ENCODE measurements at places on chromosomes 7 and 10.

- DNase-seq: peak; percentile 32
Measured at GRCh38 chr7:123747620-123748141, 1.1 kb downstream of the WASL start.

DNA sequence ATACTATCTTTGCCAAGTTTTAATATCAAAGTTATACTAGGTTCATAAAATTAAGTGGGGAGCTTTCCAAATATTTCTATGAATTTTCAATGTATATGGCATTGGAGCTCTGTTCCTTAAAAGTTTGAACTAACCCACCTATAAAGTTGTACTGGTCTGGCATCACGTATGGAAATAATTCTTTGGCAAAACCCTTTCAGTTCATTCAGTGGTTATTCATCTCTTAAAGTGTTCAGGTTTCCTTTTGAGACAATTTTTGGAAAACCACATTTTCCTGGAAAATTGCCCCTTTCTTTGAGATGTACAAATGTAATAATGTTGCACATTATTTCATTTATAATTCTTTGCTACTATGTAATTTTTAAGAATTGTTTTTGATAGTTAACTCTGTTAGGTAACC lies 62.5 kb upstream of the INPP5A start:
- no peak for DNase-seq

DNA sequence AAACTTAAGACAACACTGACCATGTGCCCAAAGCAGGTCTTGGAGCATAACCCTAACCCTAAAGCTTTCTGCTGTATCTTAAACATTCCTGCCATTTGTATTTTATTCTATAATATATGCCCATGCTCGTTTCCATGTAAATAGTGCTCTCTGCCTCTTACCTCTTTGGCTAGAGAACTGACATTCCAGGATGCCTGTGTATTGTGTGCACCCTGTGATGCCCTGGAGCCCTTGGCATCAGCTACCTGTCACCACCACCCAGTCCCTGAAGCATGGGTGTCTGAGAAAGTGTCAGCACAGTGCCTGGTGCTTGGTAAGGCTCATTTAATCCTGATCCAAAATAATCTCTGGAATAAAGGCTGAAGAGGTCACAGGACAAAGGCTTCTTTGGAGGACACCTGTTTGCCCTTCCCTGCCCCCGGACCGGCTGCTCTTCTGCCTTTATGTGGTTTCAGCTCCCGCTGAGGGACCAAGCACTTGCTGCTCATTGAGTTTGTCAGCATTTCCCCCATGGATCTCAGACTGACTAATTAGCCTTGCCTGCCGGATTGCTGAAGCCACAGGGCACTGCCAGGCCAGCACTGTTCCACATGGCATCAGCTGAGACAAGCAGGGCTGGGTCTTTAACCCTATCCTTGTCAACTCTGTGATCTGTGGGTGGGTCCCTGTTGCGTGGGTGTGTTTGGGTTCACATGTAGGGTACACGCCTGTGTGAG lies 139.1 kb upstream of the SORCS3 start:
- no peak for DNase-seq

GRCh38 chr7:16514271-16514670 lies 12.4 kb upstream of the LRRC72 start:
- no peak for DNase-seq

GRCh38 chr7:46390042-46390441 lies 469.0 kb upstream of the IGFBP3 start:
- no peak for DNase-seq

DNA sequence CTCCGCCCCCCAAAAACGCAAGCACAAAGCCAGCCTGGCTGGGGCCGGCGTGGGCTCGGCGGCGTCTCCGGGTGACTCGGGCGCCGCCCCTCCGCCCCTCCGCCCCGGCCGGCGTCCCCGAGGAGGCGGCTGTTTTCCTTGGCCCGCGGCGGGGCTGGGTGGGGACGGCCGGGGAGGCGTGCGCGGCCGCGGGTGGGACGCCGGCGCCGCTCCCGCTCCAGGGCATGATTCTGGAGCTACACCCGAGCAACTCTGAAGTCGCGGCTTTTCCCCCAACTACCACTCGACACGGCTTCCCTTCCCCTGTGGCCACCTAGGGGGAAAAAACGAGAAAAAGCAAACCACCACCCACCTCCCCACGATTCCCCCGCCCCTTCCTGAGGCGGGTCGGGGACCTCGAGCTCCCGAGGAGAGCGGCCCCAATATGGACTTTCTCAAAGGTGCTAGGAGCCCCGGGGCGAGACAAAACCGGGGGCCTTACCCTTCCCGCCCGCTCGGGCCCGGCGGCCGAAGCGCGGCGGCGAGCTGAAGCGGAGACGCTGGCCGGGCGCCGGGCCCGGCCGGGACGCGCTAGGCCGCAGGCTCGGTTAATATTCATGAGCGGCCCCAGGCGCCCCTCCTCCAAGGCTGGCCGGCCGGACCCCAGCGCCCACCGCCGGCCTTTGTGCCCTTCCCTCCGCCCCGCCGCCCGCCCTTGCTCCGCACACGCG lies 856 bp downstream of the ARHGAP21 start:
- peak; percentile 46 for DNase-seq

DNA sequence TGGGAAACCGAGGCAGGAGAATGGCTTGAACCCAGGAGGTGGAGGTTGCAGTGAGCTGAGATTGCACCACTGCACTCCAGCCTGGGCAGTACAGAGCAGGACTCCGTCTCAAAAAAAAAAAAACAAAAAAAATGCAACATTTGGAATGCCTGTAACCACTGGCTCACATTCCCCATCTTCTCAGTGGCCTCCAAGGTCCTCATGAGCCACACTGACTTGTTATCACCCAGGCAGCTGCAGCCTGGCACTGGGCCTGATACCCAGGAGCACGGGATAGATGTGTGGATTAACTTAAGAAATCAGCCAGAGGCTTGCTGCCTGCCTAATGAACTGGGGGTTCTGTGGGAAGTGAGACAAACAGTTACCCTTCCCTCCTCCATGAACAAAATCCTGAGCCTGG lies 23.0 kb downstream of the JCAD start:
- no peak for DNase-seq

GRCh38 chr7:41886262-41886900 lies 183.5 kb upstream of the INHBA start:
- DNase-seq: no peak

GRCh38 chr10:71349406-71349805 lies 30.3 kb downstream of the SLC29A3 start:
- no peak for DNase-seq

DNA sequence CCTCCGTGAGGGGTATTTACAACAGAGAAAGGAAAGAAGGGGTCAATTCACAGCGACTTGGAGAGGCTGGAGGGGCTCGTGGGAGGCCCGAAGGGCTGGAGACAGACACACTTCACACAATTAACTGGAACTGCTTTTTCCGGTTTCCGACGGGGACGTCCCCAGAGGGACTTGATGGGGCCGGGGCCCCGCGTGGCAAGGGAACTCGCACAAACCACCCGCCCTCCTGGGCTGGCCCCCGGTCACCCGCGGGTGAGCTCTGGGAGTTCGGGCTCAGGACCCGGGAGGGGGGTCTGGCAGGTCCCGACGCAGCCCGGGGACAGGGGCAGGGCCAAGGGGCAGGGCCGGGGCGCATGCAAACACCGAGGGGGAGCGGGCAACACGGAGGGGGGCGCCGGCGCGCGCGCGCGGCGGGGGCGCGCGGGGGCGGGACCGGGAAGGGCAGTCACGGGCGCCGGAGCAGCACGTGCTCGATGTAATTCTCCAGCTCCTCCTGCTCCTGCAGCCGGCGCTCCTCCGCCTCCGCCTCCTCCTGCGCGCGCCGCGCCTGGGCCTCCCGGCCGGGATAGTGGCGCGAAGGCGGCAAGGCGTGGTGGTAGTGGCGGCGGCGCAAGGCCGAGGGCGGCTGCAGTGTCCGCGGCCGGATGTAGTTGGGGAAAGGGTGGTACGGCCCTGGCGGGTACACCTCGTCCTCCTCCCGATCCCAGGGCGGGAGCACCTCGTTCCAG lies 2.7 kb downstream of the VGF start:
- no peak for DNase-seq

GRCh38 chr7:30975256-30975899 lies 11.6 kb downstream of the GHRHR start:
- DNase-seq: no peak

GRCh38 chr7:144784441-144784840 lies 51.4 kb downstream of the TPK1 start:
- no peak for DNase-seq

DNA sequence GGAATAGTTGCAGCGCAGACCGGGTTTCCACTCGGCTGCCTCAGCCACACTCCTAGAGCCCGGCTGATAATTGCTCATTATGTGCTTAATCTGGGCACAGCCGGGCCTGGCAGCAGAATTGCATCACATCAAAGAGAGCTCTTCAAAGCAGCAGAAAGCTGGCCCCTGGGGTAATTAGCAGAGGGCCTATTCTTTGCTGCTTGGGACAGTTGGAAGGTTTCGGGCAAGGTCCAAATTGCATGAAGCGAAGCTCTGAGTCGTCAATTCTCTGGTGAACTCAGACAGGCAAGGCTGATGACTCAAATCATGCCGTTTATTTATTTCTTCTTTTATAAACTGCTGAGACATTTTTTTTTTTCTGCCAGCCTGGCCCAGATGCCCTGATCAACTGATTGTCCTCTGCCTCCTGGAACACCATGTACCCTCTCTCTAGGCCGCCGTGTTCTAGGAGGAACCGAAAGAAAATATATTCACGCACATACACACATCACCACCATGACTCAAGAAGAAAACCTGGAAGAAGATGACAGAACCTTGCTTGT lies 242.2 kb downstream of the RAB11FIP2 start:
- DNase-seq: no peak

GRCh38 chr7:132095111-132095765 lies 481.0 kb downstream of the PLXNA4 start:
- DNase-seq: no peak

- no peak for DNase-seq
Measured at GRCh38 chr7:28551331-28551730, 139.0 kb downstream of the CREB5 start.

- DNase-seq: no peak
Measured at GRCh38 chr10:36538953-36539586, 586.3 kb upstream of the ANKRD30A start.

DNA sequence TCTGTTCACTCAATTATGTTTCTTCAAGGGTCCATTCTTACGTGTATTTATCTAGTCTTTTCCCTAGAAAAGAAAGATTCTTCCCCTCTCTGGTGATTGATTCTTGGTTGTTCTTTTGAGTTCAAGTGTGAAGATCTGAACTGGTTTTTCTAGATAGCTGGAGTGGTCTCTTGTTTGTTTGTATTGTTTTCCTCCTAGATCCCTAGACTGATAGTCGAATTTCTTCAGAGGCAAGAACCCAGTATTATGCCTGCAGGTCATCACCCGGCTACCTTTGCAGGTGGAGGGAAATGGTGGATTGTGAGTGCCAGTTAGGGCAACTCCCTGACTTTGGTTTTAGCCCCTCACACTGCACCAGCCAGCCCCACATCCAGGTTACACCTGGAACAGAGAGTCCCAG lies 2.2 kb upstream of the RSU1 start:
- no peak for DNase-seq

- peak; percentile 63 for DNase-seq
Measured at GRCh38 chr10:100482181-100482833, 19.5 kb downstream of the WNT8B start.
